T1000 (cell line): ENCODE measurements at places on chromosomes 2 and 18.

DNA sequence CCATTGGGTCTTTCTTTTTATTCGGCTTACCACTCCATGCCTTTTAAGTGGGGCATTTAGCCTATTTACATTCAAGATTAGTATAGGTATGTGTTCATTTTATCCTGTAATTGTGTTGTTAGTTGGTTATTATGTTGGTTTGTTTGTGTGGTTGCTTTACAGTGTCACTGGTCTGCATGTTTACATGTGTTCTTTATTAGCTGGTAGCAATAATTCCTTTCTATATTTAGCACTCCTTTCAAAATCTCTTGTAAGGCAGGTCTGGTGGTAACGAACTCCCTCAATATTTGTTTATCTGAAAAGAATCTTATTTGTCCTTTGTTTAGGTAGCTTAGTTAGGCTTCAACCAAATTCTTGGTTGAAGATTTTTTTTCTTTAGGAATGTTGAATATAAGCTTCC lies 68.7 kb upstream of the XDH start:
- DNase-seq: no peak

DNA sequence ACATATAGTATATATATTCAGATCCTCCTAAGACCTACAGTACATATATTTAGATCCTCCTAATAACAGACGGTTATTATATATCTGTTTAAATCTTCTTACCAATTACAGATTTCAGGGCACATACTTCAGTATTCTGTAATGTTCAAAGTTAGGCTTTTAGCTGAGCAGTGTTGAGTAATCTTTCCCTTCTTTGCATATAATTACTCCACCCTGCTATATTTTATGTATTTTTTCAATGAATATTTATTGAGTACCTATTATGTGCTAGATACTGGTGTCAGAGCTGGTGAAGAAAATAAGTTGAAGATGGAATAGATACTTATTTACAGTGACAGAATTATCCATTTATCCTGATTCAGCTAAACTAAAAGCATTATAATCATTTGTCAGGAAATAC lies 84.9 kb downstream of the NEB start:
- DNase-seq: no peak

DNA sequence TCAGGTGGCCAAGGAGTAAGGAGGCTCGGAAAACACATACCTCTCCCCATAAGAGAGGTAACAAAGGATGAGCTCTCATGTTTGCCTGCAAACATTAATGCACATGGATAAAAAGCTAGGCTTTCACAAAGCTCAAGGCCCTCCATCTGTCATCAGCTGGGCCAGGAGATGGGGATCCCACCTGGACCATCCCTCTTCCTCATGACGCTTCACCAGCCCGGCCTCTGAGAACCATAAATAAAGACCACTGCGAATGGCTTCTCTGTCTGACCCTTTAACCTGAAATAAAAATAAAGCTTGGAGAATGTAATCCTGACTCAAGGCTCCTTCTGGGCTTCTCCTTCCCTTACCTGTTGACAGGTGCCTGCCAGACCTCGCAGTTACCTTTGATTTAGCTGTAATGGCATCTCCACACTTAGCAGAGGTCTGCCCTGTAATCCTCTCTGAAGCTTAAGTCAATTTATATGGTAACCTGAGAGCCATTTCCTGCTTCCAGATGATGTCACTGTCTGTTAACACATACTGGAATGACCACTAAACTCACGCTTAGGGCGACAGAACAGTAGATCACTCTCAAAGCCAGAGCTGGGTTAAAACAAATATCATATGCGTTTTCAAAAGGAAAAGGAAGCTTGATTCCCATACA lies 29.3 kb upstream of the FOXI3 start:
- no peak for DNase-seq

DNA sequence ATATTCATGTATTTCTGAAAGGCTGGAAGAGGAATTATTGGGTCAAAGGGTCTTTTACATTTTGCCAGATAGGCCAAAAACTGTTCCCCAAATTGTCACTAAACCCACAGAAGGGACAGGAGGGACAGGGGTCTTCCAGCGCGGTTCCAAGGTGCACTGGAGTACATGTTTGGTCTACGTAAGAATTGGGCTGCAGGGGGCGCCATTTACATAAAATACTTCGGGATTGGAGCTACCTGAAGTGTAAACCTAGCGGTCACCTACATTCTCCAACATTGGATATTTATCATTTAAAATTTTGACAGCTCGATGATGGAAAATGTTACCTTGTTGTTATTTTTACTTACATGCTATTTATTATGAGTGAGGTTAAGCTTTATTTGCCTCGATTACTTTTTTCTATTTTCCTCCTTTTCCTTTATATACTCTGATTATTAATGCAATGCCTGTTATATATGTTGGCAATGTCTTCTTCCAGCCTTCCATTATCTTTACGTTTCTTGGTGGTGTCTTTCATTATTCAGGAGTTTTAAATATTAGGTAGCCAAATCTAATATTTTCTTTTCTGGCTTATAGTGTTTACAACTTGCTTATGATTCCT lies 43.0 kb upstream of the RAB6C start:
- no peak for DNase-seq

DNA sequence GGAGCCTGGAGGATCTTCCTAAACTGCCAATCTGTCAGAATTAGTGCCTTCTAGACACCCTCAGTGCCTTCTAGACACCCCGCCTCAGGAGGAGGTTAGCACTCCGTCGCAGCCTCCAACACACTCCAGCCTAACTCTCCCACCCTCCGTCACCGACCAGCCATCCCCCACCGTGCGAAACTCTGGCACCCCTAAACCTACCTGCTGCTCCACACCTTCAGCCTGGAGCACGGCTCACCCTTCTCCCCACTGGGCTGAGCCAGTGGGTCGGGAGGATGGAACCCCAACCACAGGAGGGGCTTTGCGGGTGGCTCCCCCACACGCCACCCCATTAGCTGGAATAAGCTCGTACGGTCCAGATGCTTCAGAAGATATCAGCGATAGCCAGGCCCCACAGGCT lies 468.9 kb upstream of the HS6ST1 start:
- DNase-seq: no peak

DNA sequence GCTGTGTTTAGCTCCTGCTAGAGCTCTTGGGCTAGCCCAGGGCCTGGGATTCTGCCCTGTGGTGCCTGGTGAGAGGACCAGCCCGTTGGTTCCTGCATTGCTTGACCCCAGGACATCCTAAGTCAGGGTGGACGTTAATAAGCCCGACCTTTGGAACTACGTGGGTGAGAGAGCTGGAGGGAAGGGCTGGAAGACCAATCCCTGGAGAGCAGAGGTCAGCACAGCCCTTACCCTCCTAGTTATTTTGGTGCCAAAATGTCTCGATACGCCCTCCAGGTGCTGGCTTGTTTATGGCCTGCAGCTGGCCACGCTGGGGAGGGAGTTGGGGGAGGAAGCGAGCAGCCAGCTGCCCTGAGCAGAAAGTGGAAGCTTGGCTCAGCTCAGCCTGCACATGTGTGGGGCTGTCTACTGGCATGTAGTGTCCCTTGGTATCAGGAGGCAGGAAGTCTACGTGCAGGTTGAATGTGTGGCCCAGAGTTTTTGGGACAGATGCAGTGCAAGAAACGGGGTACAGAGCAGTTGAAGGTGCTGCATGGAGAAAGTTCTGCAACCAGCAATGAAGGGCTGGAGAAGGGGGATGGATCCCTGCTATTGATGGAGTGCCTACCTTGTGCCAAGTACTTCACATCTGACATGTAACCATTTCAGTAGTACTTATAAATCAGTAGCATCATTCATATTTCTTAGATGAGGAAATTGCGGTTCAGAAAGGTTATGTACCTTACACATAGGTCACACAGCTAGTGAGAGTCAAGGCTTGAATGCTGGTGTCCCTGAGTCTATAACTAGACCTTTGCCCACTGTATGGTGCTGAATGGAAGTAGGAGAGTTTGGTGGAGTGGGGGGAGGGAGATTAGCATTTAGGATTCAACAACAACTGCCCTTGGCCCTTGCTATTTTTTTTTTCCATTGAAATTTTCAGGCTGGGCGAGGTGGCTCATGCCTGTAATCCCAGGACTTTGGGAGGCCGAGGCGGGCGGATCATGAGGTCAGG lies 5.0 kb upstream of the DGKD start:
- DNase-seq: no peak

DNA sequence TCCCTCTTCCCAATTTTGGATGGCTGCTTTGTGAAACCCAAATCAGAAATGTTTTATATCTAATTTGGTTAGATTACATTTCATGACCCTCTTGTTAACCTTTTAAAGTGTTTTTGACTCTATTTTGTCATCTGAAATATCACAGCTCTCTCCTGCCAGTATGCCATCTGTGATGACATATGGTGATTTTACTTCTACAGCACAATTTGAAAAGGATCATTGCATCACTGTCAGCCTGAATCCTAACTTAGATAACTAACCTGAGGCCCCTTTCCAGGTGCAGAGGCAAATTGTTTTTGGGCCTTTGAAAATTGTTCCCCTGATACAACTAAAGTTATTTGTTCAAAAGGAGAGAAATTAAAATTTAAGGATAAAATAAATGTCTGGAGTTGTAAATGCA lies 1023.4 kb upstream of the LRRTM1 start:
- DNase-seq: no peak

DNA sequence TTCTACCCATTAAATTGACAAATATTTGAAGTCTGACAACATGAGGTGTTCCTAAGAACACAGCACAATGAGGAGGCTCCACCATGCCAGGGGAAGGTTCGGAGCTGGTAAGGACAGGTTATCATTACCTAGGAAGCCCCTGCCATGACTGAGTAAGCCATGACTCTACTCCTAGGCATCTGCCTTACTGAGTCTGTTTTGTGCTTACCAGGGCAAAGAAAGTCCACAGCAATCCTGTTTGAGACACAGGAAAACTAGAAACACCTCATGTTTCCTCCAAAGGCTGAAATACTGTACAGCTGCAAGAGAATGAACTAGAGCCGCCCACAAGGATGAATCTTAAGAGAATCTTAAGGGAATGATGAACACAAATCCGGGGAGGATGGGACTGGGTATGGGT lies 11.6 kb downstream of the TGFBRAP1 start:
- DNase-seq: no peak

DNA sequence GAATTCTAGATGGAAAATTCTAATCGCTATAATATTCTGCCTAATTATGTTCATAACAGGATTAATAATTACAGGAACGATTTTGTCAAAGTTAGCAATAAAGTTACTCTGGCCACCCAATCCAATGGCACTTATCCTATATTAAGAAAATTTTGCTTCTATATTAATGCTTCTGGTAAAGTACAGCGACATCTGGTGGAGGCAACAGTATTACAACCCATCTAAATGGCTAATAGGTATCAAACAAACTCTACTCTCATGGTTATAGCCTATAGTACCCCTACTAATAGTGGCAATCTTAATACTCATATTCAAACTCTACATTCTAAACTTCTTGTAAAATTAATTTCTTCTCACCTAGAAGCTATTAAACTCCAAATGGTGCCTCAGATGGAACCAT lies 1084.7 kb upstream of the LRRTM1 start:
- no peak for DNase-seq

DNA sequence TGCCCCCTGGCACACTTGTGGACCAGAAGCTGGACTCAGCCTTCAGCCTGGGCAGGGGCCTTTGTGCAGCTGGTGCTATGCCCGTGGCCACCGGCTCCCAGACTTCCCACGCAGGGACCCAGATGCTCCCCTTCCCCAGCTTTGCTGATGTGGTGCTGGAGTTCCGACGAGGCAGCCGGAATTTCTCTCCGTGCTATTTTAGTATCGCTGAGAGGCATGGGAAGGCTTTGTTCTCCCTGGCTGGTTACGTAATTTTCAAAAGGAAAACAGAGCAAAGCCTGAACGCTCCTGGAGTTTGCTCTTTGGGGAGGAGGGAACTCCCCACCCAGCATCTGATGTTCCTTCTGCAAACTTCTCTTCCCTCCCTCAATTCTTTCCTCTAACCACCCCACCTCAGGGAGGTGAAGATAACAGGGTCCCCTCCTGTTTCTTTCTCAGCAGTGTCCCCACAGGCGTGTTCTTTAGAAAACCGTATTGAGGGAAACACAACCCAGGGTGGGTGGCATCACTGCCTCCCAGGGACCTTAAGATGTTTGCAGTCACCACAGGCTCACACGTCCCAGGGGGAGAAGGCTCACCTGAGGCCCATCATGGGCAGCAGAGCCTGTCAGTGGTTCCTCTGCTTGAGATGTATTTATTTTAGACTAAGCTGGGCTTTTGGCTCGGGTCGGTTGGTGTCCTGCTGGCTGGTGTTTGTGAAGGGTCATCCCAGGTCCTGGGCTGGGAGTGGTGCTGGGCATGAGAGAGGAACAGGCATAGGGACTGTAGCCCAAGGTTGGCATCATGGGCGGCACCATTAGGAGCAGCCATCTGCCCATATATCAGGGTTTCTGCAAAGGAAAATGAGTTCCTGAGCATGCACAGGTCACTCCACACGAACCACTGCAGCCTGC lies 95.0 kb downstream of the MAPK4 start:
- DNase-seq: no peak
